DND-41 (cell line): ENCODE measurements at places on chromosomes 4 and X.

- H3K4me1 ChIP-seq: no peaks in the 10 kb centered on the region
- DNase-seq: no peak
- no peak overlapping the region for H3K4me3 ChIP-seq
- H3K27me3 ChIP-seq: peaks cover under 1% of the 10 kb centered on the region
- H3K27ac ChIP-seq: no peak overlapping the region
Observed at GRCh38 chr4:88144866-88145300, 13.6 kb downstream of the ABCG2 start.

GRCh38 chrX:150366951-150367545 is 3.9 kb downstream of the MAMLD1 start:
- no peak overlapping the region for H3K27ac ChIP-seq
- DNase-seq: no peak
- no peaks in the 10 kb centered on the region for H3K36me3 ChIP-seq
- no peak overlapping the region for H3K4me3 ChIP-seq
- peaks cover 40% of the 10 kb centered on the region for H3K4me1 ChIP-seq

GRCh38 chr4:61177367-61177766 is 22.8 kb upstream of the ADGRL3 start:
- no peaks in the 10 kb centered on the region for H3K27me3 ChIP-seq
- no peak for DNase-seq
- H3K4me3 ChIP-seq: no peak overlapping the region
- no peak overlapping the region for H3K27ac ChIP-seq
- H3K36me3 ChIP-seq: no peaks in the 10 kb centered on the region
- H3K4me1 ChIP-seq: no peaks in the 10 kb centered on the region

GRCh38 chr4:146191766-146192458 is 16.4 kb downstream of the LSM6 start:
- H3K36me3 ChIP-seq: peaks cover 42% of the 10 kb centered on the region
- no peak for DNase-seq
- H3K4me3 ChIP-seq: no peak overlapping the region
- H3K27me3 ChIP-seq: no peaks in the 10 kb centered on the region

GRCh38 chr4:81465406-81466340 is 6.0 kb downstream of the RASGEF1B start:
- H3K27me3 ChIP-seq: peaks cover 5% of the 10 kb centered on the region
- no peaks in the 10 kb centered on the region for H3K36me3 ChIP-seq
- H3K27ac ChIP-seq: no peak overlapping the region
- peaks cover 11% of the 10 kb centered on the region for H3K4me1 ChIP-seq

DNA sequence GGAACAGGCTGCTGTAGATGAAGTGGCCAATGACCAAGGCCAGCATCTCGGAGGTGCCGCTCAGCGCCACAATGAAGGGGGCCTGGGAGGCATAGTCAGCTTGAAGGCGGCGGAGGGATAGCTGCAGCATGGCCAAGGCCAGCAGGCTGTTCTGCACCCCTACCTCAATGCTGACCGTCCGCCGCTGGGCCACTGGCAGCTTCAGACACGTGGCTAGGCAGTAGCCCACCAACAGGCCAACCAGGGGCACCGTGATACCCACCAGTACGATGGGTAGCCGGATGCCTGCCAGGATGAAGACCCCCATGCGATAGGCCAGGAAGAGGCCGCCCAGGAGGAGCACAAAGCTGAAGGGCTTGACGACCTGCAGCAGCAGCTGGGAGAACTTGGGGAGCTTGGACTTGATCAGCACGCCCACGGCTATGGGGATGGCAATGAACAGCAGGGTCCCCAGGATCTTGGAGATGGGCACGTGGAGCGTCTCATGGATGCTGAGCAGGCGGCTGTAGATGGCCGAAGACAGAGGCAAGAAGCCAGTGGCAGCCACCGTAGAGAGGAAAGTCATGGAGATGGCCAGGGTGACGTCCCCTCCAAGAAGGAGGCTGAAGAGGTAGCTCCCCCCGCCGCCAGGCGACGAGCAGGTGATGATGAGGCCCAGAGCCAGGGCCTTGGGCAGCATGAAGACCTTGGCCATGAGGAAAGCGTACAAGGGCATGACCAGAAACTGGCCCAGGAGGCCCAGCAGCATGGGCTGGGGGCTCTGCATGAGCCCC is 1.3 kb upstream of the UBL4A start:
- no peak for DNase-seq
- H3K4me1 ChIP-seq: peaks cover 56% of the 10 kb centered on the region
- peak overlapping the region; percentile 59; the same call in 1 of the 2 replicates for H3K4me3 ChIP-seq
- H3K27me3 ChIP-seq: no peaks in the 10 kb centered on the region

DNA sequence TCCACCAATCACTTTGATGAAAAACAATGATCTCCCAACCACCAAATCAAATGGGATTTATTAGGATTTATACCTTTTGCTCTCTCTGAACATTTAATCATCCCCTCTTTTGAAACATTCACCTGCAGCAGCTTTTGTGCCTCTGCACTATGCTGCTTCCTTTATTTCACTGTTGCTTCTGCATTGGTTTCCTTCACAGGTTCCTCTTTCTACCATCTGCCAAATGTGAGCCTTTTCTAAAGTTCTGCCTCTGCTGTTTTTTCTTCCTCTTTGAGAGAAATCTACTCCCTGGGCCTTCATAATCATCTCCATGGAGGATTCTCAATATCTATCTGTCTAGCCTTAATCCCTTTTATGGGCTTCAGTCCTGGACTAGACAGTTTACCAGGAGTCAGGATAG is 24.7 kb downstream of the CUL4B start:
- DNase-seq: no peak
- H3K4me1 ChIP-seq: no peaks in the 10 kb centered on the region
- H3K4me3 ChIP-seq: no peak overlapping the region

GRCh38 chr4:147811878-147812277 is 80.0 kb downstream of the ARHGAP10 start:
- H3K4me3 ChIP-seq: no peak overlapping the region
- no peak for DNase-seq
- no peaks in the 10 kb centered on the region for H3K36me3 ChIP-seq
- no peaks in the 10 kb centered on the region for H3K4me1 ChIP-seq

DNA sequence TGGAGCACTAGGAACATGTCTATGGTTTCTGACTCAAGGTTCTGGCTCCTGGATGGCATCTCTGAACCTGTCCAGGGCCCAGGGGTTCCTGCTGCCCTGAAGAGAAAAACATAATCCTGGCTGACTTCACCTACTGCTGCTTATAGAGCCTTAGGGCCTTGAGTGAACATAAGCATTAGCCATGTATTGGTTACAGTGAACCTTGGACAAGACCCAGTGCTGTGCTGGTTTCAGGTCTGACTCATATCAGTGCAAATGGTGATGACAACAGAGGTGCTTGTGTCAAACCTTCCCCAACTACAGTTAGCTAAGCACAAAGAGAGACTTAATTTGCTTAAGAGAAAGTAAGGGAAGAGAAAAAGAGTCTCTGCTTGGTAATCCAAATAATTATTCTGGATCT is 1047.2 kb downstream of the GLUD2 start:
- no peak overlapping the region for H3K27ac ChIP-seq
- no peaks in the 10 kb centered on the region for H3K27me3 ChIP-seq
- H3K4me3 ChIP-seq: no peak overlapping the region
- no peaks in the 10 kb centered on the region for H3K4me1 ChIP-seq

DNA sequence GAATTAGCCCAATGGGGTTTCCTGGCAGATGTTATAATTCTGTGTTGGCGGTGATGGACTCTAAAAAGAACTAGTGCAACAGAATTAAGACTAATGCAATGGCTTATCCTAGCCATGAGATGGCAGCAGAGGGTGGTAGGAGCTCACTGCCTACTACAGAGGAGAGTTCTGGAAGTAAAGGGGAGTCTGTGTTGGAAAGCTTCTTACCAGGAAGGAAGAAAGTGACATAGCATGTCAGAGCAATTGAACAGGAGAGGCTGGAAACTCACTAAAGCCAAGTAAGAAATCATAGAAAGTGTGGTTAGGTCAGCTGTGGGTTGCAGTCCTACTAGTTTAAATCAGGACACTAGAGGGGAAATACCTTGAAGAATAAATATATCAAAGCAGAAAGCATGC is 6.3 kb upstream of the TRPC5OS start:
- no peaks in the 10 kb centered on the region for H3K36me3 ChIP-seq
- H3K27ac ChIP-seq: no peak overlapping the region
- no peaks in the 10 kb centered on the region for H3K27me3 ChIP-seq
- DNase-seq: peak; percentile 20
- no peaks in the 10 kb centered on the region for H3K4me1 ChIP-seq

GRCh38 chr4:39657465-39657864 is 18.8 kb upstream of the SMIM14 start:
- H3K36me3 ChIP-seq: no peaks in the 10 kb centered on the region
- H3K27me3 ChIP-seq: no peaks in the 10 kb centered on the region
- no peaks in the 10 kb centered on the region for H3K4me1 ChIP-seq
- DNase-seq: no peak
- no peak overlapping the region for H3K4me3 ChIP-seq

DNA sequence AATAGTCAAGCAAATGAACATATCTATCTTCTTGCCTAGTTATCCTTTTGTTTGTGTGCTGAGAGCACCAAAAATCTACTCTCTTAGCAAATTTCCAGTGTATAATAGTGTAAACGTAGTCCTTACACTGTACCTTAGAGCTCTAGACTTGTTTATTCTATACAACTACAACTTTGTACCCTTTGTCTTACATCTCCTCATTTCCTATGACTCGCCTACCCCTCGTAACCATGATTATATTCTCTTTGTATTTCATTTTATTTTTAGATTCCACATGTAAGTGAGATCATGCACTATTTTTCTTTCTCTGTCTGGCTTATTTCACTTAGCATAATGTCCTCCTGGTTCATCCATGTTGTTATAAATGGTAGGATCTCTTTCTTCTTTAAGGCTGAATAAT is 37.6 kb downstream of the MAGEB5 start:
- H3K4me3 ChIP-seq: no peak overlapping the region
- no peaks in the 10 kb centered on the region for H3K27me3 ChIP-seq
- no peaks in the 10 kb centered on the region for H3K36me3 ChIP-seq
- no peaks in the 10 kb centered on the region for H3K4me1 ChIP-seq
- no peak for DNase-seq

DNA sequence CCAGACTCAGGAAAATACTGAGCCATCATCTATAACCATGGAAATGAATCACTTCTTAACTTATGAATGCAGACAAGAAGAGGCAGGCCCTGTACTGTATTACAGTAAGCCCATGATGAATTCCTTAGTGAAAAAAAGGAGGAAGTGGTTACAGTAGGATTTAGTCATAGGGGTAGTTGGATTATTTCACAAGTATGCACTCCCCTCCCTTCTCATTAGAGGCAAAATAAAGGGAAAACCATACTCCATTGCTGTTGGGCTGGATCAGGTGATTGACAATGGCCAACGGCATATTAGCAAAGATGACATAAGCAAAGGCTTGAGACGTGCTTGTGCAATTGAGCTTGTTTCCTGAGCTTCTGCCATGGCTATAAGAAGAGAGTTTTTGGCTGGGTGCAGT is 181.1 kb upstream of the PRPS2 start:
- no peak for DNase-seq
- H3K36me3 ChIP-seq: no peaks in the 10 kb centered on the region
- no peaks in the 10 kb centered on the region for H3K4me1 ChIP-seq
- no peak overlapping the region for H3K27ac ChIP-seq
- H3K4me3 ChIP-seq: no peak overlapping the region

GRCh38 chrX:105228602-105229001 is 8.1 kb upstream of the TEX13A start:
- no peak overlapping the region for H3K4me3 ChIP-seq
- H3K4me1 ChIP-seq: no peaks in the 10 kb centered on the region
- H3K27me3 ChIP-seq: no peaks in the 10 kb centered on the region
- no peak overlapping the region for H3K27ac ChIP-seq

DNA sequence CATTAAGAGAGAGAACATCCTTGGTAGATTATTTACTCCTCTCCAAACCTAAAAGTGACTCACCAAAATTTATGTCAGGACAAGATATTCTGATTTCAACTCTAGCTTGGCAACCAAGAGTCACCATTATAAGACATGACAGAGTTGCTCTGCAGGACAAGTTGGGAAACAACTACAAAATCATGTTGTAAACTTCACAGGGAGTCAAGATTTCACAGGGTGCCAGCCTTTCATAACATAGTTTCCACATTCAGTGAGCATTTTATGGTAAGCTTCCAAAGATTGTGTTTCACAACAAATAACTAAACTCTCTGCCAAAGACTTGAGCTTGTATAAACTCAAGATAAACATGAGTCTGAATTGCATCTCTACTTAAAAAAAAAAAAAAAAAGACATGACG is 121.0 kb upstream of the DIAPH2 start:
- no peaks in the 10 kb centered on the region for H3K4me1 ChIP-seq
- no peaks in the 10 kb centered on the region for H3K36me3 ChIP-seq
- H3K27ac ChIP-seq: no peak overlapping the region
- H3K4me3 ChIP-seq: no peak overlapping the region

GRCh38 chr4:2604614-2605013 is 68.2 kb downstream of the FAM193A start:
- no peak for DNase-seq
- H3K27ac ChIP-seq: no peak overlapping the region
- H3K27me3 ChIP-seq: no peaks in the 10 kb centered on the region
- peaks cover 3% of the 10 kb centered on the region; the same call in 1 of the 2 replicates for H3K4me1 ChIP-seq

- DNase-seq: no peak
- no peaks in the 10 kb centered on the region for H3K4me1 ChIP-seq
- H3K36me3 ChIP-seq: peaks cover 39% of the 10 kb centered on the region
Observed at GRCh38 chrX:41142130-41142910, 57.1 kb downstream of the USP9X start.

DNA sequence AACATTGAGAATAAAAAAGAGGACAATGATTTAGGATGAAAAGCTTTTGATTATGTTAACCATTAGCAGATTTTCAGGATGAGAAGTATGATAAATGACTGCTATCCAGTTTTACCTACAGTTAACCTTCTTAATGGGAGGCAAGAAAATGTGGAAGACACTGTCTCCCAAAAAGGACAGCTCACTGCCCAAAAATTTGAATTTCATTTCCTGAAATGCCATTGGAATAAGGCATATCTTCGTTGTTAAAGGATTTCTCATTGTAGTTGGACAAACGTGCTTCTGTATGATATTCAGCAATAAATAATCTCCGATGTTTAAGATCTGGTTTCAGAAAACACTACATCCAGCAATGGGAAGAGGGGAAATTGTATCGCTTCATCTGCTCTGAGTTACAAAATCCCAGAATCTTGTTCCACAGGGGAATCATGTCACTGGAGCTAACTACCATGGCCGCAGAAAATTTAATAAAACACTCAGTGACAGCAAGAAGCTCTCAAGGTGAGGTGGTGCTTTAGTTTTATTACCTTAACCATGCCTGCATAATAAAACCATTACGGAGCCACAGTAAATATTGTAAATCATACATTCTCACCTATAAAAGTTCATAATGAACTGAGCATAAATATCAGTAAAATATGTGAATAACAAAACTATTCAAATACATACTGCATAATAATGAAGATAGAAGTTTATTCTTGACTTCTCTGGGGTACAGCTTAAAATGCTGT is 552.3 kb downstream of the PCDH7 start:
- H3K27me3 ChIP-seq: no peaks in the 10 kb centered on the region
- no peak overlapping the region for H3K4me3 ChIP-seq
- H3K36me3 ChIP-seq: no peaks in the 10 kb centered on the region
- no peaks in the 10 kb centered on the region for H3K4me1 ChIP-seq

DNA sequence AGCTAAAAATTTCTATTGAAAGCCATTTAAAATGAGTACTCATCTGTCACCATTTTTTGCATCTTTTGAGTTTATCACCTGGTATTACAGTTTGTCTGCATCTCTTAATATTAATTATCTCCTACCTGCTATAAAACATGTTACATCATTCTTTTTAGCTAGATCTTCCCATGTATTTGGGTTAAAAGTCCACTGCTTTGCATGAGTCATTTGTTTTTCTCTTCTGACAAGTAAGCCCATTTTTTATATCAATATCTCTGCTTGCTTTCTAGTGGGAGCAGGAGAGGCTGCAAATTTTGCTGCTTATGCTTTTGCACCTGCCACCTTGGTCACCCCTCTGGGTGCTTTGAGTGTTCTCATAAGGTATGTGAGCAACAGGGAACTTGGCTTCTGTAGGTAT is 16.1 kb downstream of the NIPAL1 start:
- H3K36me3 ChIP-seq: no peaks in the 10 kb centered on the region
- no peak overlapping the region for H3K27ac ChIP-seq
- no peak for DNase-seq
- H3K27me3 ChIP-seq: no peaks in the 10 kb centered on the region
- H3K4me3 ChIP-seq: no peak overlapping the region
